ENCODE measurements at places on chromosomes 5 and 9.

- no peak for DNase-seq
Measured at GRCh38 chr5:98776066-98776705, 2.7 kb downstream of the RGMB start.

DNA sequence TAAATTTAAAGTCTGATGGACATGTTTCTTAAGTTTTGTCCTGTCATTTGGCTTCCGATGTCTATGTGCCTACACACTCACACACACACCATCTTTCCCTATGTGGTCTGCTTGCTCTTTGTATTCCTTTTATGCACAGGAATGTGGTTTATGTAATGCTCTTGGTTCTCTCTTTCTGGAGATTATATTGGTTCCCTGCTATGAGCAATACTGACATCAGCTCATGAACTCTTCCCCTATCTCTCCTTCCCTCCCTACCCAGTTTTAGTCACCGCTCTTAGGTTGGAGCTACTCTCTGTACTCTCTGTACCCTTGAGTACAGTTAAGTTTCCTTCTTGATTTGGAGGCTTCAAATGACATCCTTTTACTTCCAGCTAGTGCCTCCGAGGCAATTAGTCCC, 77.9 kb upstream of the MVB12B start:
- no peak for DNase-seq

GRCh38 chr5:154333016-154333415, 112.8 kb upstream of the SAP30L start:
- no peak for DNase-seq

DNA sequence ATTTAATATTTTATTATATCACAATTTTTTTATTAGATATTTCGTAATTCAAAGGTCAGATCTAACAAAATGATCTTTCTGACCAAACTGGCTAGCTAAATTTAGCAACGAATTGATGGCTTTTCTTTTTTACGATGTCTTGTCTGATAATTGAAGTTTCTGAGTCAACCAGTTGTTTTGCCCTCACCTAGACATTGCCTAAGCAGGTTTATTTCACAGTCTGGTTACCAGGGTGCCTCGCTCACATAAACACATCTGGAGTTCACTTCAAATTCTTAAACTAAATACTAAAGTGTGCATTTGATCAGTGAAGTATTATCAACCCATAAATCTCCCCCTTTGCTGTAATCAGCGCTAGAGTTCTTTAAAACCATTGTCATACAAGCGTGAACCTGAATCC, 448.3 kb downstream of the TLE4 start:
- DNase-seq: no peak

GRCh38 chr5:33241802-33242201, 199.0 kb upstream of the TARS1 start:
- no peak for DNase-seq

GRCh38 chr9:127682351-127683136, 24.2 kb upstream of the CFAP157 start:
- DNase-seq: no peak

GRCh38 chr9:93567271-93567959, 9.0 kb upstream of the PHF2 start:
- no peak for DNase-seq

GRCh38 chr5:146059460-146060220, 45.7 kb downstream of the PLAC8L1 start:
- DNase-seq: no peak

DNA sequence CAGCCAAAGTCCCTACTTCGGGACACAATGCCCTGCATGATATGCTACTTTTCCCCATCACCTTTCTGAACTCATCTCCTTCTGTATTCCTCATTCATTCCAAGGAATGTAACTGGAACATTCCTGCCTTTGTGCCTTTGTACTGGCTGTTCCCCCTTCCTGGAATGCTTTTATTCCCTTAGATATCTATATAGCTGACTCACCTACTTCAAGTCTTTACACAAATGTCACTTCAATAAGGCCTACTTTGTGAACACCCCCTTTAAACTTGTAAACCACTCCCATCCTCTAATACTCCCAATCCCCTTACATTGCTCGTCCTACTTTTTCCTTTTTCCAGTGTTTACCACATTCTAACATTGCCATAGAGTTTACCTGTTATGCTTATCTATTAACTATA, 2.4 kb downstream of the NOL6 start:
- DNase-seq: no peak

GRCh38 chr5:139985290-139985689, 57.8 kb downstream of the NRG2 start:
- no peak for DNase-seq

DNA sequence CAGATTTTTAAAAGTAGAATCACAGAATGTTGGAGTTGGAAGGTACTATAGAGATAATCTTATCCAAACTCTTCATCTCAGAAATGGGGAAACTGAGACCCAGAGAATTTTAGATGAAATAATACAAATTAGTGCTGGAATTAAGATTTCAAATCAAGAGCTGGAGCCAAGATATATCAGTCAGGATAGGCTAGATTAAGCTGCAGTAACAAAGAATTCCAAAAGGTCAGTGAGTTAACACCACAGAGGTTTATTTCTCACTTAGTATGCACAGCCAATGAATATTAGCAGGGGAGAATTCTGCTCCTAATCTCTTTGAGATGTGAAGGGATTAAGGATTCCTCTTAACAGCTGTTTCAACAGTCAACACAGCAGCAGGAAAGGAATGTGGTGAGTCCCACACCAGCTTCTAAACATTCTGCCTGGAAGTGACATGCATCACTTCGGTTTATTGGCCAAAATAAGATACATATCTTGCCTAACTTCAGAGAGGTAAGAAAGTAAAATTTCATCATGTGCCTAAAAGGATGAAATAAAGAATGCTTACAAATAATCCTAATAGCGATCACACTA, 136.8 kb downstream of the FRMD3 start:
- no peak for DNase-seq

DNA sequence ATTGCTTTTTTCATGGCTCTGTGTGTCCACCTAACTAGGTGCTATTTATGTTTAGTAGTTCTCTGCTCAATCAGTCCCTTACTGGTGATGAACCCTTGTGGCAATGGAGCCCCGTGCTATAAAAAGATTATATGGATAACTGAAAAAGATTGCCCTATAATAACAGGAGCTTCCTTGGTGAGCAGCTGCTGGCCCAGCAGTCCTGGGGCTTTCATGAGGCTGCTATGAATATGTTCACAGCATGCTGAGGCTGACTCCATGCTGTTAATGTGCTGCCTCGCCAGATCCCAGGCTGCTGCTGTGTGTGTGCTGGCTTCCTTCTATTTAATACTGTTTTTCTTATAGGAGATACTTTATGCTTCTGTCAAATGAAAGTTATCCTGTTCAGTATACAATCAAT, 357.5 kb downstream of the TAF11L14 start:
- DNase-seq: no peak

DNA sequence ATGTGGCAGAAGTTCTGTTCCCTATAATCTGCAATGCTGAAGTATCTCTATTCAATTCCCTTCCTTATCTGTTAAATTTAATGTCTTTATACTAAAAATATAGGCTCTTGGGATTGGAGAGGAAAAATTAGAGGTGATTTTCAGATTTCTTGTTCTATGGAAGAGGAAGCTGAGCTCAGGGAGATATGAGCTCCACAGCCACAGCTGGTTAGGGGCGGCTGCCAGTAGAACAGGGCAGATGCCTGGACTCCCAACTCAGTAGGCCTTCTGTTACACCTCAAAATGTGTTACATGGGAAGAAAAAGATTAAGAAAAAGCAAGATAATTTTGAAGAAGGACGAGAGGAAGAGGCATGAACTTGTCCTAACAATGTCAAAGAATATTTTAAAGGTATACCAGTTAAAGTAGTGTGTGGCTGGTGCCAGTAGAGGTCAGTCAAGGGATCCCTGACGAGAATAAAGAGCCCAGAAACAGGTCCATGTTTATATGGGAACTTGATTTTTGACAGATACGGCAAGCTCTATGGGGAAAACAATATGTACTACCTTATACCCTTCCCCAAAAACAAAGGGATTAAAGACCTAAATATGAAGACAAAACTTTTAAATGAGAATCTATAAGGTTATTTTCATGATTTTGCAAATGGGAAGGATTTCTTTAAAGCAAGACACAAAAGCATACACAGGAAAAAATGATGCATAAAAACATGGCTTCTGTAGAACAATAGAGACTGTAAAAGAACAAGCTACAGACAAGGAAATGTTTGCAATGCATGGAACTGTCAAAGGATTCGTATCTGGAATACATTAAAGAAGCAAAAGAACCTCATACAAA, 28.7 kb downstream of the DNAJC21 start:
- DNase-seq: no peak

- DNase-seq: no peak
Measured at GRCh38 chr5:107023732-107024131, 647.0 kb downstream of the EFNA5 start.

DNA sequence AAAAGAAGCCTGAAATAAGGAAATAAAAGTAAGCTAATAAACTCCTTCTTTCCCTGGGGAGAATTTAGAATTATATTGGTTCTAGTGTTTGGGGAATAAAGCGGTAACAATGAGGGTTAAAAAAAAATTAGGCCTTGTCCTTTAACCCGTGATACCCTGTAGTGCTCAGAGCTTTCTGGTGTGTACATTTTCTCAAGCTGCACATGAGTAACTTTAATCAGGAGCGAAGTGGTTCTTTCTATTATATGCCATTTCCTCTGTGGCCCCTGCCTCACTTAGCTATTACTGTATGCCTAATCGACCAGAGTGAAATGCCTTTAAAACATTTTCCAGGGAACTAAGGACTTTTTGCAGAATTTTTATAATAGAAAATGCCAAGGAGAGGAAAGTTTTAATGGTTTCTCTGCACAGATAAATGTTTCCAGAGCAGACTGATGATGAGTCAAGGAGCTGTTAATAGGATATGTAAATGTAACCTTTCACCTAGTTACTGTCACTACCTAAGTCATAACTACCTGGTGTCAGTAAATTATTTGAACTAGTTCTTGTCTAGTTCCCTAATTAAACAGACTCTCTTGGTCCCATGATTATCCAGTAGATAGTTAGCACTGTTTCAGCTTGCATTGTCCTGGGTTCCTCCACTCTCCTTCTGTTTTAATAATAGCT, 7.6 kb downstream of the PAM start:
- no peak for DNase-seq

- no peak for DNase-seq
Measured at GRCh38 chr9:93456504-93456903, 3.1 kb upstream of the FAM120AOS start.

DNA sequence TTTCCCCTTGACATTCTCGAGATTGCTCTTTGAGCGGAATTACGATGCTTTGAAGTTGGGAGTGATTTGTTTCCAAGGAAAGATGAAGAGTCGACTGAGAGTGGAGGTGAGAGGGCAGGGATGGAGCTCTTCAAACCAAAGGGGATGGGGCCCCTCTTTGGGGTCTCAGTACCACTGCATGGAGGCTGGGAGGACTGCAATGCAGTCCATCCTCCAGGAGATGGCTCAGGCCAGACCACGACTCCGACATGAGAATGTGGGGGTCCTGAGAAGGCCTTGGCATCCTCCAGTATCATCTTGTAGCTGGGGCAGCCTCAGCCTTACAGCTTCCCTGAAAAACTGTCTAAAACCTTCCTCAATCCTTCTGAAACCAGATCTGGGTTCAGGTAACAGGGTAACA, 51.1 kb upstream of the CDKN2AIPNL start:
- DNase-seq: no peak

GRCh38 chr9:121075251-121076036, 689 bp downstream of the CNTRL start:
- DNase-seq: no peak

- DNase-seq: no peak
Measured at GRCh38 chr9:79610019-79610631, 38.4 kb downstream of the TLE4 start.

- DNase-seq: no peak
Measured at GRCh38 chr5:124370601-124371000, 375.8 kb downstream of the ZNF608 start.

DNA sequence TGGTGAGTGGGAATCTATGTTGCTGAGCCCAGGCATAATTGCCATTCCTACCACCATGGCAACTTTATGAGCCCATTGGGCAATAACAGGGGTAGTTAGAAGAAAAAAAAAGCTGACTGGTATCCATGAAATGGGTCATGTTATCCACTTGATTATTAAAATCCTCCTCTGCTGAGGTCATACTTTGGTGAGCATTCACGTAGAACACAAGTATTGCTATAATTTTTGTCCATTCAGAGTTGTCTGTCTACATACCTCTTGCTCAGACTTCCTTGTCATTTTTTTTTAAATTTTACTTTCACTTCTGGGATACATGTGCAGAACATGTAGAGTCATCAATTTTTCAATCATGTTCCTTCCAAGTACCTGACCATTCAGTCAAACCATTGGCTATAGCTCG, 780.8 kb upstream of the ARRDC3 start:
- DNase-seq: no peak

DNA sequence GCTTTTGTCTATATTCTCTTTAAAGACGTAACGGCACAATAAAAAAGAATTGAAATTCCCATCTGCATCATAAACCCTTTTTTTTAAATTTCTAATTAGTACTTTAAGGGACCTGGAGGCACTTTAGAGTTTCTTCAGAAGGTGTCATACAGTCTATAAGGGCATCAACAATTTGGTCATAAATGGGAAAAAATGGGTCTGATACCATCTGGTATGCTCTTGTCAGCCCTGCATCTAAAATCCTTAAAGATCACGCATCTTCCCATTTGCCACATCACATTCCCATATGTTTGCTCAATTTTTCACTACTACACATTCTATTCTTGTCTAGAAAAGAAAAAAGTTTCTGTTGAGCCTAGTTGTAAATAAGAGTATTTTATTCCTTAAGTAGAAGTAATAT, 53.8 kb downstream of the COX7C start:
- DNase-seq: no peak

DNA sequence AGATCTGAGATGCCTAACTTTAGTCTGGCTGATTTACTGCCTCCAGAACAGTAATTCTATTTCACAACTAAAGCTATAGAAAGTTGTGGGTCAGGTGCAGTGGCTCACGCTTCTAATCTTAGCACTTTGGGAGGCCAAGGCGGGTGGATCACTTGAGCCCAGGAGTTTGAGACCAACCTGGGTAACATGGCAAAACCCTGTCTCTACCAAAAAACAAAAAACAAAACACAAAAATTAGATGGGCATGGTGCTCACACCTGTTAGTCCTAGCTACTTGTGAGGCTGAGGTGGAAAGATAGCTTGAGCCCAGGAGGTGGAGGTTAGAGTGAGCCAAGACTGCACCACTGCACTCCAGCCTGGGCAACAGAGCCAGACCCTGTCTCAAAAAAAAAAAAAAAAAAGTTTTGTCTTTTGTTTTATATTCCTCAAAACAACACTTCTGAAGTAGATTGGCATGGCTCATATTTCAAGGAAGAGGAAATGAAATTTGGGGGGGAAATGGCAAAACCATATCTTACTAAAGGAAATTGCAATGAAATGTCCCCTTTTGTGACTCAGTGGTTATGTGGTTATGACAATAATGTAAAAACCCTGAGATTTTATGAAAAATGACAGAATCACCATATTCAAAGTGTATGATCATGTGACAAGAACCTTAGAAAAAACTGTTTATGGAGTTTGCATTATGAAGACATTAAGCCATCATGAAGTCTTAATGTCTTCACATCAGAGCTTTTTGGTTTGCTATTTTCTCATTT, 16.2 kb downstream of the FNBP1 start:
- DNase-seq: no peak
